ENCODE measurements at places on chromosomes 2 and 18.

DNA sequence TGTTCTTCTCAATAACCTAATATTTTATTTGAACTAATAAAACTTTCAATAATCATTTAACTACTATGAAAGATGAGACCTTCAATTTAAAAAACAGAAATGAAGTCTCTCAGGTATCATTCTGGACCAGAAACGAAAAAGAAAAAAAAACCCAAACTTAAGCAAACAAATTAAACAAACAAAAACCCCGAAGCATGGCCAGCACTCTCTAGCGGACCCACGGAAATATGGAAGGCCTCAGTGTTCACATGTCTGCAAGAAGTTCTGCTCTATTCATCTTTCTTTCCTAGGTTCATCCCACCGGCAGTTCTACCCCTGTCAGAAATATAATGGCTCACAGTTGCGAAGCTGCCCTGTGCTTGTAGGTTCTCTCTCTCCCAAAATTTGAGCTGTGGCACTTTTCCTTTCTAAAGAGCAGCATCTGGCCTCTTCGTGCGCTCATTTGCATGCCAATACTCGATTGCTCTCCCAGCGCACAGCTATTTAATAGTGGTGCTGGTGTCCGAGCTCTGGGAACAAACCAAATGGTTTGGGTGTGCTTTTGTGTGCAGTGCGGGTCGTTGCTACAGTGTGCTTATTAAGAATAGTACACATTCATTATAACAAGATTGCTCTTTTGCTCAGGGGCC is 129.0 kb upstream of the ZEB2 start:
- no peak for DNase-seq

DNA sequence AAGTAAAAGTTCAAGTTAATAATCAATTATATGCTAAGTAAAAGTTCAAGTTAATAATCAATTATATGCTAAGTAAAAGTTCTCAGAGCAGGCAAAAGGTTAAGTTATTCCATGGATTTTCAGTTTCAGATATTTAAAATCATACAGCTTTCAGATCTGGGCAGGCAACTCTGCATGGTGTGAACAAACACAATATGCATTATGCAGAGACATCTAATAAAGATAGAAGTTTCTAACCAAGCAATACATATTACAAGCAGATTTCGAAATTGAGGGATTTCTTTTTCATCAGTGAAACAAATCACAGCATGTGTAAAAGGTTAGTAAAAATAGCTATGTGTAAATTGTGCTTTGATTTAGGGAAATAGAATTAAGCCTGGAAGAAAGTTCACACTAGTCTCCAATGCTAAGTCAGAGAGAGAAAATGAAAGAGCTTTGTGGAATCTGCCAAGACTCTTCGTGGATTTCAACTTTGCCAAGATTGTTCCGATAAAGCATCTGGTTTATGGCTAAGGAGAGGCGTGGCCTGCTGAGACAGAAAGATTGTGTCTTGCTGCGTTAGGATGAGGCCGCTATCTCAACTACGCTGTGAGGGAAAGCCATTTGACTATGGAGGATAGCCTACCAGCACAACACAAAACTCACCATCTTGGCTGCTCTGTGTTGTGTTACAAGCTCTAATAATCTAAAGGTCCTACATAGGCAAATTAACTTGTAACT is 60.1 kb upstream of the SLC16A14 start:
- no peak for DNase-seq

DNA sequence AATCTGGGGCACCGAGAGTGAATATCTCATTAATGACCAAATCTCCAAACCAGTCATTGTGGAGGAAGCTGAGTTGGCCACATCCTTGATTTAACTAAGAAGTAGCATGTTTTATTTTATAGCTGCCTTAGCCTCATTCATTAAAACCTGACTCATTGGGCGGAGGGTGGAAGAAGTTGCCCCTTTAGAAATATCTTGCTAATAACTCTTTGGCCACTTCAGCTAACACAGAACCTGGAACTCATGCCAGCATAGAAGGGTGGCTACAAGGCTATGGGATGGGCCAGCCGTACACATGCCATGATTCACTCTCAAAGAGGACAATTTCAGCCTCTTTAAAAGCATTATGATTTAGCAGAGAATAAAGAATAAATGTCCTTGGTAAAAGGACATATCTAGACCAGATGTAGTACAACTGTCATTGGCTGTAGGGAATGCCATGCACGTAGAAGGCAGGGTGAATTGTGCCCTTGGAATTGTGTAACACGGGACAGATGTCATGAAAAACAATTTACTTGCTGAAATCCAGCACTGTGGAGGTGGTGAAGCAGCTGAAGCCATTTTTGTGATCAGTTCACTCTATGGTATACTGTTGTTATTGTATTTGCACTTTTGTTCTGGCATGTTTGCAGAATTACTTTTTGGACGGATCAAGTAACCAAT is 330.0 kb downstream of the PLCL1 start:
- DNase-seq: no peak

- DNase-seq: no peak
These were observed 407.6 kb downstream of the DSEL start for GRCh38 chr18:67108894-67109293.

DNA sequence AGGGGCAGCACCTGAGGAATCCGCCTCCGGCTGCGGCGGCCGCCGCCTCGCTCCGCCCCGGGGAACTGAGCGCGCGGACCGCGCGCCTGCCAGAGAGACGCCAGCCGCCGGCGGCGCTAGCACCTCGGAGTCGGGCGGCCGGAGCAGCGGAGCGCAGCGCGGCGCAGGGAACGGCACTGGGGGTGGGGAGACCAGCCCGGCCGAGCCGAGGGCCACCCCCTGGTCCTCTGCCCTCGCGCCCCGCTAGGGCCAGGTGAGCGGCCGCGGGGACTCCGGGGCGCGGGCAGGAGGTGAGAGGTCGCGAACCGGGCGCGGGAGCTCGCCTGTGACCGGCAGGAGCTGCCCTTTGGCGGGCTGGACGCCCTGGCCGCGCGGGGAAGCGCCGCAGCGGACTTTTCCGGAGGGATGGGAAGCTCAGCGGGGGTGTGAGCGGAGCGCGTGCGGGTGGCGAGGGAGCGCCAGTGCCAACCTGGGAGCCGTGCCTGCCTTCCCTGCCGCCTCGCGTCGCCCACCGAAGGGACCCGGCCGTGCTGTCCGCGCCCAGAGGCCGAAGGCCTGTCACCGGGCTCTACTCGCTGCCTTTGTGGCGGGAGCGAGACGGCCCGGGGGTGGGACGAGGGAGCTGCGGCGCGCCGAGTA is at the start of gene GREB1L:
GREB1L (plus strand) TSS at position 92 of the 639 bp plus-strand sequence. CDS start 141,287 bp downstream, outside the sequence.
- peak; percentile 2 for DNase-seq

GRCh38 chr2:36777788-36778187 is 81.3 kb downstream of the VIT start:
- no peak for DNase-seq

- no peak for DNase-seq
These were observed 31.8 kb downstream of the TXNL1 start for GRCh38 chr18:56606618-56607017.

GRCh38 chr2:169877398-169877797 is 50.1 kb downstream of the UBR3 start:
- DNase-seq: no peak

GRCh38 chr2:157842106-157842879 is 33.8 kb downstream of the ACVR1 start:
- no peak for DNase-seq

DNA sequence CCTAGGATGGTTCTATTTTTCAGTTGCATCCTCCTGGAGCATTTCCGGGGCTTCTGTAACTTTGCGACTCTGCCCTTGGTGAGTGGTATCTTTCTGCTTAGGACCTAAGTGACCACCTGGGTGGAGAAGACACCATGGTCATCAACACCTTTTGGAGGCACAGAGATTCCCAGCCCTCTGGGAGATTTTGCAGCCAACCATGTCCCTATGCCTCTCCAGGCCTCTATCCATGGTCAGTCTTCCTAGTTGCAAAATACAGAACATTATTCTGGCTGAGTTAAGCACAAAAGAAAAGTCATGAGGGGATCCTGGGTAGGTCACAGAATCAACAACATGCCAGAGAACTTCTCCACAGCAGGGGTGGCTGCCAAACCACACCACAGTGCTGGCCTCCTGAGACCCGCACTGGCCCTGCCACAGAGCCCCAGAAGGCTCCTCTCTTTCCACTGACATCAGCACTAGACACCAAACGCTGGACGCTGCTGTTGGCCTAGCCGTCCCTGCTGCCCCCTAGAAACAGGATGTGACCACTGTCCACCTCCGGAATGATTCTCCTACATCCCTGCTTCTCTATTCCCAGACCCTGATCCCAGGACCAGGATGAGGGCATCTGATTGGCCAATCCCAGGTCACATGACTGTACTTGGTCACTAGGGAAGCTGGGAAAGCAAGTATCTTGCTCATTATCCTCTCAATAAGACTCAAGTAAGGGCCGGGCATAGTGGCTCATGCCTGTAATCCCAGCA is 47.7 kb downstream of the SMAD7 start:
- DNase-seq: no peak

DNA sequence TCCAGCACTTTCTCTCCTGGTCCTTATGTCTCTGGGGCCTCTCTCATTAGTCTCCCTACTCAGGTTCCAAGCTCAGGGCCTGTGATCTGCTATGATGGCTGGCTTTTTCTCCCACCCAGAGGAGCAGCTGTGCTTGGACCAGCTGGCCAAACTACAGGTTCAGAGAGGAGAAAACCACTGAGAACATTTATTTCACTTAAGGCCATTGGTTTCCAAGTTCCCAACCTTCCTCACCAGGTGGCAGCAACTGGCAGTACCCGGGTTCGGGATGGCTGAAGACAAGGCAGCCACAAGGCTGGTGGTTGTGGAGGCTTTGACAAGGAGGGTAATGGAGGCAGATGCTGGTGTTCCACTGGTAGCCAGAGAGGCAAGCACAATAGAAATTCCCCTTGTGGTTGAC is 29.9 kb upstream of the SELENOI start:
- no peak for DNase-seq

DNA sequence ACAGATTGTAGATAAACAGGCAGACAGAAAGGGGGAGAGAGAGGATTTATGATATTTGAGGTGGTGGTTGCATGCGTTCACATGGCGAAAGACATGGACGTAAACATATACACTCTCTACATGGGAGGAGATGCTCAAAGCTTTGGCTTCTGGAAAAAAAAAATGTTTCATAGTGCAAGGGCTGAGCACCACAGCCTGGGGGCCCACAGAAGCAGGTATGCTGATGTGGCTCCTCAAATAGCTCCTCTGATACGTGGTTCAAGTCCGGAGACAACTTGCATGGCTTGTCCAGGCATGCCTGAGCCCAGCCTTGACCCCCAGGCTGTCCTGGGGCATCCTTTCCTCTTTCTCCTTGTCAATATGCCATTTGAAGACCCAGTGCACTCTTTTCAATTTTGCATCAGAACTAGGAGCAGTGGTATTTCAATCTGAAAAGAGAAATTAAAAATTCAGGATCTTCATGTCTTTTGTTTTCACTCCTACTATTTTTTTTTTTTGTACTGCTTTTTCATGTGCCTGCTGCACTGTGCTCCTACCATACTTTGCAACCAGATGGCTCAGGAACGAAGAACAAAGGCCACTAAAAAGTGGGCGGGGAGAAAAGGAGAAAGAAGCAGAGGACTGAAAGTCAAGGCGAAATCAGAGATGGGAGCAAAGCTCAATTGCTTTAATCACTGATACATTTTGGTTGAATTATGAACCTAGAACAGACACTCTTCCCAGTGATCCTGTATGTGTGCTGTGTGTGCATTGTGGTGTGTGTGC is 495.7 kb upstream of the TCF4 start:
- DNase-seq: peak; percentile 38

DNA sequence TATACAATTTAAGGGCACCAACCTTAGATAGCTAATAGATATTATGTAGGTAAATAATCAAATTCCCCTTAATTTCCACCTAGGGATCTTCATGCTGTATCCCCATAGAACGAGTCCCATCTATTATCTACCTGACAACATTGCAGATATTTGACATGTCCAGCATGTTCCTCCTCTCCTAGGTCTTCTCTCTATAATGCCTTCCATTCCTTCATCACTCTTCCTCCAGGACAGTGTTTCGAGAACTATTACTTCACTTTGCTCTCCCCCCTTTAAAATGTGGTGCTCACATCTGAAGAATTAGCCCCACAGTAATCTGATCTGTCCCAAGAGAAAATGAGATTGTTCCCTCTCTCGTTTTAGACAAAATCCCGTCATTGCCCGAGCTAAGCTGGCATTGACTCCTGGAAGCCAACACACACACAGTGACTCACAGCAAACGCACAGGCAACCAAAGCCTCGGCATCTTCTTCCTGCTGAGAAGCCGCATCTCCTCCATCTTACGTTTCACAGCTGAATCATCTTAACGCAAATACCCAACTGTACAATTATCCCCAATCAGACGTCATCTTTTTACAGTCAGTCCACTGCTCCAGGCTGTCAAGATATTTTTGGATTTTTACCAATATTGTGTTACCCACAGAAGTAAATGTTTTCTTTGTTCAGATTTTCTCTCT is 162.9 kb upstream of the AGAP1 start:
- peak; percentile 57 for DNase-seq

- no peak for DNase-seq
These were observed 27.9 kb upstream of the HS6ST1 start for GRCh38 chr2:128346291-128347170.

DNA sequence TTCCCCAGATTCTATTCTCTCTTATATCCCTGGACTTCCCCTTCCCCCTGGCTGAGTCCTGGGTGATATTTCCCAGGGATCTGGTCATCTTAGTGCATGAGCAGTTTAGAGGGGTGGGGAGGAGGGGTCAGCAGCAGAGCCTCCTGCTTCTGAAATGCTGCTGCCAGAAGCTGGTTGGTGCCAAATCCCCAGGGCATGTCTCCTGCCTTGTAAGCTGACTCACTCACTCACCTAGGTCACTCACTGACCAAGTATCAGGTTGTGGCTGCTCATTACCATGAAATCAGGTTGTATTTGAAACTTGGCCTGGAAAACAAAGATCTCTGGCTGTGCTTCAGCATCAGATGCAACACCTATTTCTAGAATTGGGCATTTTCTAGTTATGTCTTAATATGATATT is 14.3 kb downstream of the GPR39 start:
- DNase-seq: no peak

- no peak for DNase-seq
These were observed 157.4 kb upstream of the DNMT3A start for GRCh38 chr2:25499157-25499556.

- no peak for DNase-seq
These were observed 201.7 kb upstream of the HS6ST1 start for GRCh38 chr2:128520340-128520739.

GRCh38 chr2:240686460-240686859 is 3.8 kb upstream of the AQP12B start:
- DNase-seq: no peak

GRCh38 chr2:224360801-224361251 is 41.1 kb downstream of the FAM124B start:
- DNase-seq: no peak

- DNase-seq: no peak
These were observed 10.6 kb upstream of the CEP68 start for GRCh38 chr2:65045651-65046050.

DNA sequence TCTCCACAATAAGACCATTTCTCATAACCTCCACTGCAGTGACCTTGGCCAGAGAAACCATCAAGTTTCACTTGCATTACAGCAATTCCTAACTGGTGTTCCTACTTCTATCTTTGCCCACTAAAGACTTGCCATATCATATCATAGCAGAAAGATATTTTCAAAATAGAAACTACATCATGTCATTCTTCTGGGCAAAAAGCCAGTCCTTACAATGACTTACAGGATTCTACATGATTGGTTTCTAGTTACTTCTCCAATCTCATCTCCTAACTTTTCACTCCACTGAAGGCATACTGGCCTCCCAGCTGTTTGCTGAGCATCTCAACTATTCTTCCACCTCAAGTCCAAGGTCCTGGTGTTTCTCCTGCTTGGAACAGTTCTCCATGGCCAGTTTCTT is 151.4 kb downstream of the HNMT start:
- no peak for DNase-seq
